Breast epithelium (tissue), 4 donors: ENCODE measurements at places on chromosomes 2 and 18. TPM values are rescaled to one million over a fixed set of nuclear protein-coding genes. Genes with fewer than 3 reads are reported as not detected.

DNA sequence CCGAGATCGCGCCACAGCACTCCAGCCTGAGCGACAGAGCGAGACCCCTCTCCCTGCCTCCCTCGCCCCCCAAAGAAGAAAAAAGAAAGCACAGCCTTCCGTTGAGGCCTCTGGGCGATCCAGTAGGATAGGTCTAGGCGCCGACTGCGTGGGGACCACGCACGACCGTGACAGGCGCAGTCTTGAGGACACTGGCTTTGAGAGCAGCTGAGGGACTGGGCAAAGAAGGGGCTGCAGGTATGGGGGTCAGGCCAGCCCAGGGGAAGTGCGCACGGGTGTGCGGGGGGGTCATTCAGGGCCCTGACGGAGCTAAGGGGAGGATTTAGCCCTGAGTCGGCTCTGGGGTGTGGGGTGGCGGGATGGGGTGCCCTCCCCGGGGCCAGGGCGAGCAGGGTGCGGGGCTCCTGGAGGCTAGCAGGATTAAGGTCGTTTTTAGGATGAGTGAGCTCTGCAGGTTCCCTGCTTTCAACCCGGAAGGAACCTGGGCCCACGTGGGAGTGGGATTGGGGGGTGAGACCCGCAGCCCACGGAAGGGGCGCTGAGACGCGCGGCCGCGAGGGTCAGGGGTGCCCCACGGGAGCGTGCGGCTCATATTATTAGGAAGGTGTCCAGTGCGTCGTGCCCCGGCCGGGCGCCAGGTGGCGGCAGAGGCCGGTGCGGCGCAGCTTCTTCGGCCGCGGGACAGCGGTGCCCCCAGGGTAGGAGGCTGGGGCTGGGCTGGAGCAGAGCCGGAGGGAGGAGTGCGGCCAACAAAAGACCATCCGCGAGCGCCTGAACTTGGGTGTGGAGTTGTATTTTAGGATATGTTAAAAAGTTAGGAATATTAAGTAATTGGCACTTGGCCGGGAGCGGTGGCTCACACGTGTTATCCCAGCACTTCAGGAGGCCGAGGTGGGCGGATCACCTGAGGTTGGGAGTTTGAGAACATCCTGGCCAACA is 20.5 kb upstream of the ZNF236 start:
- no peak for DNase-seq

GRCh38 chr18:42047721-42048120 is 92.7 kb downstream of the PIK3C3 start:
- DNase-seq: no peak

DNA sequence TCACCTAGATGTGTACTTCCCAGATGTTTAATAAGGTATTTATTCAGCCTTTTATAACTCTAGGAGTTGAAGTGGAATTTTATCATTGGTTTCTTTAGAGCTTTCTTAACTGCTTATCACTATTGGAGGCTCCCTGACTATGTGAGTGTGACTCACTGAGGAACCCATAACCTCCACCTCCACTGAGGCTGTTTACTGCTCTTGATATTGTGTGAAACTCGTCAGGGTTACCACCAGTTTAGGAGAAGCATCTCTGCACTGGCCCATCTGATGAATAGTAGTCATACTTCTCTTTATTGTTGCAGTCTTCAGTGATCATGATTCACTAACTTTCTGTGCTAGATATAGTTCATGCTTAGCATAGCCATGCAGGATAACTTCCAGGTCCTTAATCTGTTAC is 79.6 kb upstream of the UBXN4 start:
- DNase-seq: no peak

GRCh38 chr2:142757111-142757510 is 120.4 kb upstream of the KYNU start:
- DNase-seq: no peak

- no peak for DNase-seq
Measured at GRCh38 chr18:59699750-59700534, 2.7 kb upstream of the CCBE1 start.

DNA sequence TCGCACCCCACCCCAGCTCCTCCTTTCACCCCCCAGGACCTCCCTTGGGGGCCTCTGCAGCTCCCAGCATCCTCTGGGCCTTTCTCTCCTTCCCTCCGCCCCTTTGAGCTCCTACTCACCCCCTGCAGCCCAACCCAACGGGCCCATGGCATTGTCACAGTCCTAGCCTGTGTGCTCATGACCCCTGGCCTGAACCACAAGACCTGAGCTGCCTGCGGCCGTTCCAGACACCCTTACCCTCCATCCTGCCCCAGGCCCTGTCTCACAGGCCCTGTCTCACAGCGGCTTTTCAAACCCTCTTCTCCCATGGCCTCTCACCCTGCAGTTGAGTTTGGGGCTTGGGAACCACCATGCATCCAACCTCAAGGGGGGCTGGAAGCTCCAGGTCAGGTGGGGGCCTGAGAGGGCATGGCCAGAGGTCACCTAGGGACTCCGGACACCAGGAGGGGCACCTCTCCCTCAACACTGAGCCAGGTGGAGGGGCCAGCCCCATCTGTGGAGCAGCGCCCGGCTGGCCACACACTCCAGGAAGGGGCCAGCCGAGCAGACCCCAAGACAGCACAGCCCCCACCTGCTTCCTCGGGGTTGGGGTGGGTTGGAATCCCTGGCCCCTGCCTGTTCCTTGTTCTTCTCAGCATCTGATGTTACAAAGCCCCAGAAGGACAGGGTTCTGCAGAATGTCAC is 6.9 kb downstream of the MAB21L4 start:
- DNase-seq: no peak

DNA sequence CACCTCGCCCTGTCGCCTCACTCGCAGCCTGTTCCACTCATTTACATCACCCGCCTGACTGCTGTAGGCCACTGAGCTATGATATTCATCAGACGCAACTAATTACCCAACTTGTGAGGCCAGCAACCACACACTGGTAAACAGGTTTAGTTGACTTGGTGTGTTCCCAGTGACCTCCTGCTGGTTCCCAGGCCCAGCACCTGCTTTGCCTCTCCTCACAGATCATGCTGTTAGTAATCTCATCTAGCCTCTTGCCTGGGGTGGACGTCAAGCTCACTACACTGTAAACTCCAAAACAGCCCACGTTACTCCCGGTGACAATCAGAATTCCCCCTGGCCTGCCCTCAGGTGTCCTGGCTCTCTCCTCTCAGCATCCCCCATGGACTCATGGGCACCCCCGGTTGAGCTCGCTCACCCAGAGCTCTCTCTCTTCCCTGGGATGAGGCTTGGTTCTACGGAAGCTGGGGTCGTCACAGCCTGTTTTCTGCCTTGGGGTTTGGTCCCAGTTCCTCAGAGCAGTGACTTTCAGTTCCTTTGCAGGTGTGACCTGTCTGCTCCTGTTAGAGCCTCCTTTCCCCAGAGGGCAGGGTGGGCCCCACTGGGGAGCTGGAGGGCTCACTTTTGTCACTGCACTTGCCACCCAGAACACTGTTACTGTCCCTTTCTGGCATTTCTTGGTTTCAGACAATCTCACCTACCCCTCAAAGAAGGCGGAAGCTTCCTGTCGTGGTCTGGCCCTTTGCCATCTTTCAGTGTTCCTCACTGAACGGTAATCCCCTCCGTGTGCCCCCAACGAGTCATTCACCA is 40.3 kb downstream of the INPP5D start:
- no peak for DNase-seq

DNA sequence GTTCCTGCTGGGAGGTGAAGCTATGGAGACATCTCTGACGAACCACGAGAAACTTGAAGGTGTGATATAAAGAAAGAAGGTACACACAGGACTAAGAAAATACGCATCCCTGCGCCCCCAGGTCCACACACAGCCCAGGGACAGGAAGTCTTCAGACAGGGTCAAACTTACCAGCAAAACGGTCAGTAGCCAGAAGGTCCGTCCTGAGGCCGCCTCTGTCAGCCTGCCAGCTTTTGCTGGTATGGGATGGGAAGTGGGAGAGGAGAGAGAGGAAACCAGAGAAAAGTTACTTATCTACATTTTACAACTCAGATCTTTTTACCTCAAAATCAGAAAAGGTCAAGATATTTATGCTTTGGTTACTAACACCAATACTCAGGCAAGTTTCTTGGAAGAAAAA is 47.2 kb downstream of the HDLBP start:
- DNase-seq: no peak

DNA sequence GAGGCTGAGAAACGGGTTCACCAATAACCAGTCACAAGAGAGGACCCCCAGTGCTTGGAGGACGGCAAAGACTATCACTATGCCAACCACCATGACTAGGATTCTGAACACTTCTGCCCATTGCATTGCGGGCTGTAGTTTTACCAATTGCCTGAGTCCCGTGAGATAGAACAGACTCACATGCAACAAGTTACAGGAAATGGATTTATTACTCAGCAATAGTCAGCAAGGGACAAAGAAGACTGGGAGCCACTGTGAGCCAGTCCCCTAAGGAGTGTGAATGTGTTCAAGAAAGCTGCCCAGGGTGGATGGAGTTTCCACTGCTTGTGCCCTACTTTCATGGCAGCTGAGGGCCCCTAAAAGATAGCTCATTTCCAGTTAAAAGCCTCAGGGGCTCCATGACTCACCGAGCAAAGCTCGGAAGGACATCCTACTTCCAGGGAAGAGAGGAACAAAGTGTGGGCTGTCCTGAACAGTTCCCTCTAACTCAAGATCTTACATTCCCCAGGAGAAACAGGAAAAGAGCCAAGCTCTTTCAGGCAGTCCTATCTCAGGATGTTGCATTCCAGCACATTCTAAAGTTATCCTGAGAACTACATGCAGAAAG is 54.4 kb downstream of the SLC4A3 start:
- DNase-seq: no peak

DNA sequence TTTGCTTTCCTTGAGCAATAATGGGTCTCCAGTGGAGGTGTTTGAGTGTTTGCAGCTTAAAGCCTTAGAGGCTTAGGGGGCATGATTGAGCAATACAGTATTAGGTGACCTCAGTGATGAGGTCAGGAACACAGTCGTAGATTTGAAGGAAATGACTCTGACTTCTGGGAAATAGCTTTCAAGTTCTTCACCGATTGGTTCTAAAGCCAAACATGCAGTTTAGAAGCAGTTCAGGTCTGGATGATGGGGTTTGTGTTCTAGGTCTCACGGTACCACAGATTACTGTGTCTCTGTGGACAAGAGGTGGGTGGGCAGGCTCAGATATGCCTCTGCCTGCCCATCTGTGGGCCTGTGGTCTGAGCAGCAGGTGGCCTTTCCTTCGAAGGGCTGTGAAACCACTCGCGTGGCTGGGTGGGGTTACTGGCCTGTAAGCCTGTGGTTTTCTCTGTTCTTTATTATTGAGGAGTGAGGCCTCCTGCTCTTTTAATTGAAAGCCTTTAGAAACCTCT is 7.8 kb downstream of the MTHFD2 start:
- DNase-seq: no peak

DNA sequence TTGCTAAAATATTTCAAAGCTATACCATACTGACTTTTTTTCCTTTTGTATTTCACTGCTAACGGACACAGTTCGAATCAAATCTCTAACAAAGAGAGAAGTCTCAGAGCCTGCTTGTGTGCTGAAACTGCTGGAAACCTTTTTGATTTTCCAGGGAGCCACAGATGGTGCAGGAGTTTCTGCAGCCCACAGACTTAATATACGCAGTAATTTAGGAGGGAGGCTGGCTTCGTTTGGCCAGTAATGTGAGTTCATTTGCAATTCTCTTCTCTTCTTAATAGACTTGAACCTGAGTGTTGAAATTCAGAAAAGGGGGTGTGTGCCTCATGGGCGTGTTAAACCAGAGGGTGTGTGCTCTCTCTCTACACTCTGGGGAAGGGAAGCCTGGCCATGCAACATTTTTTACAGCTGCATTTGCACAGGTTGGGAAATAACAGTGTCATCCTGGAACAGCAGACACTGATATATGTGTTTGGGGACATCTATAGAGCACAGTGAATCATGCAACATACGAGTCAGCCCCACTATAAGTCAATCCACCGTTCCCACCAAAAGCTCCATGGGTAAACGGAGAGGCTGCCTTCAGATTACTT is 333.0 kb downstream of the CLIP4 start:
- DNase-seq: no peak

GRCh38 chr18:22040533-22040932 is 128.9 kb upstream of the GATA6 start:
- DNase-seq: no peak

DNA sequence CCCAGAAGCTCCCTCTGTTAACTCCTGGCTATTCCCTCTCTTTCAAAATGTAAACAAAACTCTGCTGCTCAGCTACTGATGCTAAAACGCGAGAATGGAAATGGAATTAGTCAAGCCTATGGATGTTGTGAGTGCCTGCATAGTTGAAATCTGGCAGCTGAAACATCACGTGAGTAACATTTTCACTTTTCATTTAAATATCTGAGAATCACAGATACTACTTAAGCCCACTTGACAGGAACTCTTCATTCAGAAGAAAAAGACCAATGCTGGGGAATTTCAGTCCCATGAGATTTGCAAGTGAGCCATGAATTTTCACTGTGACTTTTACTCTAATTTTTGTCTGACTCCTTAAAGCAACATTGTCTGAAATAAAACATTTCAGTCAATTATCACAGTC is 215.3 kb upstream of the SESTD1 start:
- no peak for DNase-seq

DNA sequence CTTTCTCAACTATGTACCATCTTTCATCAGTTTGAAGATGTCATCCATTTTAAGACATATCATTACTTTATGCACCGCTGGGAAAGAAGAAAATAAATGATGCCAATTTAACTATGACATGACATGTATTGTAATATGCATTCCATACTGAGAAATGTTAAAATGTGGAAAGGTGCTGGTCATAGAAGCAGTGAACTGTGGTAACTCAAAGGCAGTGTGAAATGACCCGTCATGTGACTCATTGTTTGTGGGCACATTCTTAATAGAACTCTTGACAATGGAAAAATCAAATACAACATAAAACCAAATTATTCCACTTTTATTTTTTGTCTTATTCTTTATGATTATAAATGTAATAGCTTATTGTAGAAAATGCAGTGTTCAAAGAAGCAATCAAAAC is 455.0 kb upstream of the ST6GAL2 start:
- DNase-seq: no peak

GRCh38 chr2:231679908-231680284 is 28.4 kb upstream of the PTMA start:
- DNase-seq: no peak

DNA sequence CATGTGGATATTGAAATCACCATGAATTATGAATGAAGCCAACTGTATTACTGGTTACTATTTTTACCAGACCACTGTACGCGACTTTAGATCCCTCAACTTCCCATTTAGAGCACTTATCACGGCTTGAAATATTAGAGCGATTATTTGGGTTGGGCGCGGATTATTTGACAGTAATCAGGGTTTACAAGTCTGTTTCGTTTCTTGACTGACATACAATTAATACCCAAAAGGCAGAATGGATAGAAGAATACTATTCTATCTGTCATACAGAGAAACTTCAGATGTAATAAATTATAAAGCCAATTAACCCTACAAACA is 496 bp upstream of the NAPG start:
- DNase-seq: no peak

The NOSTRIN gene
- total RNA-seq: 35.9 TPM

The MAPRE3 gene
- 19.9 TPM for total RNA-seq

The RUFY4 gene
- total RNA-seq: not detected

The CHST9 gene
- total RNA-seq: 8.5 TPM

The ERICH2 gene
- total RNA-seq: not detected

The HIBCH gene
- total RNA-seq: 22.2 TPM

The INPP4A gene
- 22.6 TPM for total RNA-seq

The TXNDC2 gene
- total RNA-seq: not detected

The ANKRD44 gene
- 41.3 TPM for total RNA-seq

The DSG1 gene
- not detected for total RNA-seq

The TACR1 gene
- total RNA-seq: 5.9 TPM
